ENCODE measurements at places on chromosomes 6 and 20.
A peak's percentile ranks its signal among the peaks of the same experiment; 100 is the strongest.

- no peak for DNase-seq
These were observed 545 bp upstream of the ASCC3 start for GRCh38 chr6:100881707-100882040.

GRCh38 chr20:50580016-50580747, 70.0 kb downstream of the PTPN1 start:
- DNase-seq = peak; percentile 43

GRCh38 chr6:90970672-90971071, 383.8 kb upstream of the MAP3K7 start:
- no peak for DNase-seq

DNA sequence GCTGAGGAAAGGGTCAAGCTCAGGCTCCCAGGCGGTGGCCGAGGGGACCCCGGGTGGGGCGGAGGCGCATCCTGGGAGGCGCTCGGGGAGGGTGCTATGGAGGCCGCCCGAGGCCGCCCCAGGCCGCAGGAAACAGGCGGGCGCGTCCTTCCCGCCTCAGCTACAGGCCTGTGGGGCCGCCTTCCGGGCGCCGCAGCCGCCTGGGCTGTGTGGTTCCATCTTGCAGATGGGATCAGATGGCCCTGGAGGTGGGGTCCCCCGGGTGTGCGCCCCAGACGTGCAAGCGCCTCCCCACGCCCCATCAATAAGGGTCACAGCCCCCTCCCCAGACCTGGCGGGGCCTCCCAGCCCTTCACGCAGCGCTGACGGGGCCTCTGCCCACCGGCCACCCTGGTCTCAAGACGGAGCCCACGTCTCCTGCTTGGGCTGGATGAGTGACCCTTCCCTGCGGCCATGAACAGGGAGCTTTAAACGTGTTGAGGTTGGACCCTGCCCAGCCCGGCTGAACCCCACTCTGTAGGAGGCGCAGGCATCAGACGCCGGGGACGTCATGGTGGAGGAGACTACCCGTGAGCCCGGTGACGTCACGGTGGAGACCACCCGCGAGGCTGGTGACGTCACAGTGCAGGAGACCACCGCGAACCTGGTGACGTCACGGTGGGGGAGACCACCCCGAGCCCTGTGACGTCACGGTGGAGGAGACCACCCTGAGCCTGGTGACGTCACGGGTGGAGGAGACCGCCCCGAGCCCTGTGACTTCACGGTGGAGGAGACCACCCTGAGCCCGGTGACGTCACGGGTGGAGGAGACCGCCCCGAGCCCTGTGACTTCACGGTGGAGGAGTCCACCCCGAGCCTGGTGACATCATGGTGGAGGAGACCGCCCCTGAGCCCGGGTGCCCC, 267.0 kb downstream of the DLL1 start:
- DNase-seq = no peak

GRCh38 chr6:93418033-93418407, 1.3 kb downstream of the EPHA7 start:
- DNase-seq = no peak

GRCh38 chr20:54167909-54168872, 5.6 kb downstream of the CYP24A1 start:
- no peak for DNase-seq

DNA sequence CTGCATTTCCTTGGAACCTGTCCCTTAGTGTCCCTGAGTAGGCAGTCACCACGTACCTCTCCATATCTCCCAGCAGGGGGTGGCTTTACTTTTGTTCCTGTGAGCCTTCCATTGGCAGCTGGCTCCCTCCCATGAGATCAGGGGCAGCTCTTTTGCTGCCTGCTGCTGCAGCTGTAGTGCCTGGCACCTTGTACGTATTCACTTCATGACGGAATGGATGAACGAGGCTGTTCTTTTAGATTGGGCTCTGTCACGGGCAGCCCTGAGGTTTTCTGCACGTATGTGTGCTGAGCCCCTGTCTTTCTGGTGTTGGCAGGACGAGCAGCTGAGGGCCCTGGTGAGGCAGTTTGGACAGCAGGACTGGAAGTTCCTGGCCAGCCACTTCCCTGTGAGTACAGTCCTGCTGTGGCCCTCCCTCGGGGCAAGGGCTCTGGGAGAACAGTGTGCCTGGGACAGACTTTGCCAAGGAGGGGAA, 14.6 kb downstream of the MYBL2 start:
- DNase-seq = no peak

DNA sequence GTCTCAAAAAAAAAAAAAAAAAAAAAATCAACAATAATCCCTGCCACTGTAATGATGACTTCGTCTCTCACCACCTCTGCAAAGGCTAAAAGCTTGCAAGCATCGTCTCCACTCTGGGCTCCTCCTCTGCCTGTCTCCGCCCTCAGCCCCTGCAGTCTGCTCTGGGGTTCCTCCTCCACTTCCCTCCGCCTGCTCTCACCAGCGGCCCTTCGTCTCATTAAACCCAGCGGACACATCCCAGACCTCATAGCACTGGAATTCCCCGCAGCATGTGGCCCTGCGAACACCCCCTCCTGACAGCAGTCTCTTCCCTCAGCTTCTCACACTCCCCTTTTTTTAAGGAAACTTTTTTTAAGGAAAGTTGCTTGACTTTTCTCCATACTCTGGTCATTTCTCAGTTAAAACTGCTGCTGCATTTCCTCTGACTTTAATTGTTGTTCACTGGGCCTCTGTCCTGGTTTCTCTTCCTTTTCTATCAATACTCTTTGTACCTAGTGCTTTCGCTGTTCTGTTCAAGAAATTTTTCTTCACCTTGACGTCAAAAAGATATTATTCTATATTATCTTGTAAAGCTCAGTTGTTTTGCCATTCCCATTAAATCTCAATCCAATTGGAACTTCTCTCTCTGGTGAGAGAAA, 70.9 kb upstream of the PLEKHG1 start:
- DNase-seq = no peak

DNA sequence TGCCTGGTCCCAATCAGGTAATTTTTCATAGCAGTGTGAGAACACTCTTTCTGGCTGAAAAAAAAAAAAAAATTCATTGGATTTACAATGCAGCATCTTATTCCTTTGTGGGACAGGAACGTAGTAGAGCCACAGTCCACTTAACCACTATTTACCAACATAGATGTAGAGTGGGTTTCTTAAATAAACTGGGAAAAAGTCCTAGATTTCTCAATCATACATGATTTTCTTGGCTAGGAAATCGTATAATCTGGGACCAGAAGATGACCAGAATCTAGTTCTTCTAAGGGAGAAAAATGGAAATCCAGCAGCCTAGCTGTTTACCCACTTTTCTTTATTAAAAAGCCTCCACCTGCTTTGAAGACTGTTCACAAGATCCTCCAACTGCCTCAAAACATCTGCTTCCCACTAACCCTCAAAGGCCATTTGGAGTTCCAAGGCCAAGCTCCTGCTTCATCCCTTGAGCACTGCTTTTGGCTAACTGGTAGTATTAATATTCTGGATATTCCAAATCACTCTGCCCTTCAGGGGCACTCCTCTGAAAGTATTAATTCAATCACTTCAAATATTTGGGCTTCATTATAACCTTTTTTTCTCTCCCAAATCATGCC, 70.4 kb downstream of the FYN start:
- DNase-seq = no peak

- DNase-seq = no peak
These were observed 615.5 kb downstream of the C6orf118 start for GRCh38 chr6:164693944-164694343.

- DNase-seq = peak; percentile 18
These were observed 744 bp downstream of the STAU1 start for GRCh38 chr20:49187330-49187850.

DNA sequence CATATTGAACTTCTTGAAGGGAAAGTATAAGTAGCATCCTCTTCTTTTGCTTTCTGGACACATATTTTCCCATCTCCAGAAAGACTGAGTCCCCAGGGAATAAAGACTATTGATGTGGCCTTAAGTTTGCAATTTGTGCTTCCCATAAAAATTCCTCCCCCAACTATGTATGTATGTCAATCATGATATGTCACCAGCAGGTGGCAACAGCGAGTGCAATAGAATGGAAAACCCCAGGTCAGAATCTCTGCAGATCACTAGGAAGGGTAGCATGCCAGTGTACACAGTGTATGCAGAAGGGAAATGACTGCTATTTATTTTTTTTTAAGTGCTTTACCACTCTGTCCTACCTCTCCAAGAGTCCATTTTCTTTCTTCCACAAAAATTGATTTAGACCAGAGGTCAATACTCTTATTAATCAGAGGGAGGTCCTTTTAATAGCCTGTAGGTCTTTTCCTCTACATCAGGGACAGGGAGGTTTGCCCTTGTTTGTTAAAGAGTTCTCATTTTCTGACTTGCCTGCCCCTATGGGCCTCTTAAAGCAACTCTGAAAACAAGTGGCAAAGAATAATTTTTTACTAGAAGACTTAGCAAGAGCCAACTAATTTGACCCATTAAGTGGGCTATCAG, 61.4 kb downstream of the BMP2 start:
- no peak for DNase-seq

GRCh38 chr6:122704066-122704465, 75.5 kb upstream of the FABP7 start:
- no peak for DNase-seq

DNA sequence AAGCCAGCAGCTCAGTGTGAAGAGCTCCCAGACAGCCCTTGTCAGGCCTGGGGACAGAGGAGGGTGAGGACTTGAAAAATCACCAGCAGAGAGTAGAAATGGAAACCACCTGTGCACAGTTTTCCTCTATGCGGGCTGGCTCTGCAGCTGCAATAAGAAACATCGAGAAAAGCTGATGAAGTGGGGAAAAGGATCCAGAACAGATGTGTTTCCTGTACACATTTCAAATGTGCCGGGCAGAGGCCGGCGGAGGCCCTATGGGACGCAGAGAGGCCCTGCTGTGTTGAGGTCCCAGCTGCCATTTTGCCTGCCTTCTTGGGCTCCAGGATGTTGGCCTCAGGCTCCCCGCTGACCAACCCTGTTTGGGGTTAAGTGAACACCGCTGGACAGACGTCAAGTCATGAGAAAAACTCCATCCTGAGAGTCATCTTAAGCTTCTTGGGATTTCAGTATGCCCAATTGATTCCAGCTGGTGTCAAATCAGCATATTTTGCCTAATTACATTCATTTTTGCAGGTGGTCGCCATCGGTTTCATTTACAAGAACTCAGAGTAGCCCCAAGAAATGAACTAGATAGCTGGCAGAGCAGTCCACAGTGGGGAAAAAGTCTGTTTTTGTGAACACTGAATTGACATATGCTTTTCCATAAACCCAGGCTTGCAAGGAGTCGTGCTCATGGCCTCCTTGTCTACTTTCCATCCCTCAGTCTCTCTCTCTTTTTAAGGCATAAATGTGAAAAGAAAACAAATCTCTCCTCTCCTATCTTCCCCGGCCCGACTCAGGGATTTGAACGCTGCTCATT, 150.4 kb upstream of the PHACTR3 start:
- no peak for DNase-seq

- DNase-seq = no peak
These were observed 12.4 kb downstream of the EIF2S2 start for GRCh38 chr20:34099675-34100074.

- DNase-seq = no peak
These were observed 712.0 kb upstream of the NRSN1 start for GRCh38 chr6:23414051-23414445.

DNA sequence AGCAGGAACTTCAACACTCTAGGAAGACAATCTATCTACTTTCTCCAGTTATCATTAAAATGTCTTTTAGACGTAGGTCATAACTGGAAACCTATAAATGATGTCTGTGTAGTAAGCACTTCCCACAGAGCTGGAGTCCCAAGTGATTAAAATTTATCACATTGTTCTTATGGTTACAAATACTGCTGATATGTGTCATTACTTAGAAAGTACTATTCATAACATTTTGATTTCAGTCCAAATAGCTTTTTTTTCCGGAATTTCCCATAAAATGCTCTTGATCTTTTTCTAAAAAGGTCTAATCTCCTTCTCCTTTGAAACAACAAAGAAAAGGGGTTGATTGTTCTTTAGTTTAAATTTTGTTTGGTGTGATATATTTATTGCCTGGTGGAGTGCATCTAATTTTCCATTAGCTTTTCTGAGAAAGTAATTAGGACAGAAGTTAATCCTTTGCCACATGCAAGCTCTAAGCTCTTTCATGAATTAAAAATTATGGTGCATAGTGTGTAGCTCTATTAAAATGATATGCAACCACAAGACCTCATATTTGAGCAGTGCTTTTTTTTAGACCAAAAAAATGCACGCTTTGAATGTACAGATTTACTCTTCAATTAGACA, 132.7 kb upstream of the TCF21 start:
- DNase-seq = no peak

GRCh38 chr6:163813979-163814493, 399.5 kb downstream of the QKI start:
- DNase-seq = no peak

DNA sequence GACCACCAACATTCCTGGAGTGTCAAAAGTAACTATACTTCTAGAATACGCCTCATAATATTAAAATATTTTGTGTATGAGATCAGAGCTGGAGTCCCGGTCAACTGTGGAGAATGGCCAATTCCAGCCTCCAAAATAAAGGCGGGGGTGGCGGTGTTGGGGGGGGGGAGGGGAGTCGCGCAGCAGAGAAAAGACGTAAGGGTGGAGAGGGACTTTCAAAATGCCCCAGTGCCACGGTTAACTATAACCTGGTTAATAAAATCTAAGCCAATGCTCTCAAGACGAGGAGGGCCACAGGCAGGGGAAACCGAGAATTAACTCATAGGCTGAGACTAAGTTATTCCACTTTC, 1.3 kb downstream of the NUP153 start:
- no peak for DNase-seq

GRCh38 chr6:156703719-156704118, 73.5 kb upstream of the ARID1B start:
- no peak for DNase-seq

DNA sequence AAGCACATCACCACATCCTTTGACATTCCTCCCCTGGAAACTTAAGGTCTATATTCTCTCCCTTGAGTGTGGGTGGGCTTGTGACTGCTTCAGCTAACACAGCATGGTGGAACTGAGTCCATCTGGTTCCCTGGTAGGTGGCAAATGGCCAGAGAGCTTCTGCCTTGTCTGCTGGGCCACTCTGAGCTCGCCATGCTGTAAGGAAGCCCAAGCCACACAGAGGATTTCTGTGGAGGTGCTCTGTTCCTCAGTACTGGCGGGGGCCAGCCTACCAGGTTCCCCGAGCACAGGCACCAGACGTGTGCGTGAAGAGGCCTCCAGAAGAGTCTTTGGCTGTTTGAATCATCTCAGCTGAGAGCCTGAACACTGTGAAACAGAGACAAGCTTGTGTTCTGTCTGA, 41.6 kb upstream of the PMEPA1 start:
- no peak for DNase-seq

GRCh38 chr6:105058316-105058715, 101.4 kb downstream of the LIN28B start:
- no peak for DNase-seq

All from CD4-positive, alpha-beta memory T cell (primary cell).